Activated T-helper 9 cell treated with anti-CD3 and anti-CD28 coated beads, Interleukin-2, amount 50 U/mL, for 16 hours (primary cell): ENCODE measurements at places on chromosomes 1 and 21.

- no peak for DNase-seq
Measured at GRCh38 chr1:95386371-95386770, 152.4 kb downstream of the RWDD3 start.

GRCh38 chr1:15192916-15193550 lies 39.5 kb downstream of the TMEM51 start:
- DNase-seq: no peak

DNA sequence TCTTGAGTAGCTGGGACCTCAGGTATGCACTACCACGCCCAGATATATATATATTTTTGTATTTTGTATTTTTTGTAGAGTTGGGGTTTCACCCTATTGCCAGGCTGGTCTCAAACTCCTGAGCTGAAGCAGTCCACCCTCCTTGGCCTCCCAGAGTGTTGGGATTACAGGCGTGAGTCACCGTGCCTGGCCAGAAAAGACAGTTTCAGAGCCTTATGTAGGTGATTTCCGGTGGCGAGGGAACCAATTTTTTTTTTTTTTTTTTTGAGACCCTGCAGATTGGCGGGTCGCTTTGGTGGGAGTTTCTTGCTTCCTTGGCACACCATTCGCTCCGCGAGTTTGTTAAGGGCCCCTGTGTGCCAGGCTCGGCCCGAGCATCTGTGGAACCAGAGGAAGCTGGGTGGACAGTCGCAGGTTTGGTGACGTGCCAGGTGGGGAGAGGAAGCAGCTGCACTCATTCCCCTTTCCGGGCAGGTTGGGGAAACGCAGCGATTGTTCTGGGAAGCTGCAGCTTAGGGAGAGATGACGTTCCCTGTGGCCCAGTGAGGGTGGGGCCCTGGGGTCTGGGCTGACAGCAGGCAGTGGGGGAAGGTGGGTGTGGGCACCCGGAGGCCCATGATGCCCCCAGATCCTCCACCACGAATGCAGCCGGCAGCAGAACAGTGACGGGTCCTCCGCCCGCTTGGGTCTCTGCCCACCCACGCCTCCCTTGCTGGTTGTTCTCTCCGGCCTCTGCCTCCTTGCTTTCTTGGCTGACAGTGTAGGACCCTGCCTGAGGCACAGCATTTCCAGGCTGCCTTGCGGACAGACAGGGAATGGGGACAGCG lies 25.1 kb downstream of the SPSB1 start:
- no peak for DNase-seq

GRCh38 chr1:51642739-51643142 lies 25.8 kb downstream of the OSBPL9 start:
- DNase-seq: no peak

GRCh38 chr1:201371792-201372191 lies 5.7 kb downstream of the TNNT2 start:
- no peak for DNase-seq

DNA sequence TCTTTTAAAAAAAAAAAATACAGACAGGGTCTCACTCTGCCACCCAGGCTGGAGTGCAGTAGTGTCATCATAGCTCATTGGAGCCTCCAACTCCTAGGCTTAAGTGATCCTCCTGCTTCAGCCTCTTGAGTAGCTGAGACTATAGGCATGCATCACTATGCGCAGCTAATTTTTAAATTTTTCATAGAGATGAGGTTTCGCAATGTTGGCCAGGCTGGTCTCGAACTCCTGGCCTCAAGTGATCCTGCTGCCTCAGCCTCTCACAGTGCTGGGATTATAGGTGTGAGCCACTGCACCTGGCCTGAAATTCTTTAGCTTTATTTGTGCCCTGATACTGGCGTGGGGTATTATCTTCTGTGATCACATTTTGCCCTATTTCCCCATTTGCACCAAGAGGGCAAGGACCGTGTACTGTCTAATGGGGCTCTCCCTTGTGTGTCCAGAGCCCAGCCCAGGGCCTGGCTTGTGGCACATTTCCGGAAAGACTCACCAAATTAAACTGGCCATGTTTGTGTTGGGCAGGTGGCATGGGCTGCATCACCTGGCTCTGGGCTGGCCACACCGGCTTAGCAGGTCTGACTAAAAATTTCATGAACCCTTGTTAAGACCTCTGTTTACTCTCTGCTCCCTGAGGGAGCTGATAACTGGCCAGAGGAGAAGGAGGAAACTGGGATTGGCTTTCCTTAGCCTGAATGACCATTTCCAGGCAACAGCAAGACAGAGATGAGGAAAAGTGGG lies 32.2 kb downstream of the TRIM62 start:
- no peak for DNase-seq

GRCh38 chr1:209526137-209526536 lies 57.4 kb upstream of the CAMK1G start:
- DNase-seq: no peak

GRCh38 chr1:2948001-2948750 lies 73.1 kb upstream of the ACTRT2 start:
- no peak for DNase-seq

DNA sequence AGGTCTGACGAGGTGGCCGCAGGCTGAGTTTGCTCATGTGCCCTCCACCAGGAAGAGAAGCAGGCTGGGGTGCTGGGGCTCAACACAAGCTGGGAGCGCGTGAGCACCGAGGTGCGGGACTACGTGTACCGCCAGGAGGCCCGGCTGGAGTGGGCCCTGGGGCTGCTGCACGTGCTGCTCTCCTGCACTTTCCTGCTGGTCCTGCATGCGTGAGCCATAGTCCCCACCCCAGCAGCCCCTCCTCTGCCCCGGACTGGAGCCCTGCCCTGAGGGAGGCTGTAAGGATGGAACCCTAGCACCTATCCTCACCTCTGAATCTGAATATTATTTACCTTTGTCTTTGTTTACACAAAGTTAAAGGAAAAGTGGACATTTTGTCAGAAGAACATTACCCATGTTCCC lies 7.8 kb upstream of the ADAM15 start:
- DNase-seq: no peak

GRCh38 chr1:66450847-66451246 lies 83.1 kb upstream of the SGIP1 start:
- DNase-seq: no peak

- DNase-seq: no peak
Measured at GRCh38 chr1:200771625-200772555, 33.2 kb downstream of the CAMSAP2 start.

GRCh38 chr1:211331011-211331709 lies 4.5 kb downstream of the TRAF5 start:
- no peak for DNase-seq

DNA sequence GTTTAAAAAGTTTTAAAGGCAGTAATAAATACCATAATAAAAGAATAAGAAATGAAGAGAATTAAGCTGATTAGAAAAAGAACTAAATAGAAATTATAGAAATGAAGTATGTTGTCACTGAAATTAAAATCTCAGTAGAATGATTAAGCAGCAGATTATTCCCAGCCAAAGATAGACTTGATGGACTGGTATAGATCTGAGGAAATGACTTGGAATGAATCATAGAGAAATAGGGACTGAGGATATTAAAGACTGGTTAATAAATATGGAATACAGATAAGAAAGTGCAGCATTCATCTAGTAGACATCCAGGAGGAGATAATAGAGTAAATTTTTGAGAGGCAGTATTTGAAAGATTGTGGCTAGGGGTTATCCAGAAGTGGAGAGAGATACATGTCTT lies 28.7 kb downstream of the MARK1 start:
- no peak for DNase-seq

GRCh38 chr1:36530791-36531190 lies 48.1 kb upstream of the CSF3R start:
- no peak for DNase-seq

DNA sequence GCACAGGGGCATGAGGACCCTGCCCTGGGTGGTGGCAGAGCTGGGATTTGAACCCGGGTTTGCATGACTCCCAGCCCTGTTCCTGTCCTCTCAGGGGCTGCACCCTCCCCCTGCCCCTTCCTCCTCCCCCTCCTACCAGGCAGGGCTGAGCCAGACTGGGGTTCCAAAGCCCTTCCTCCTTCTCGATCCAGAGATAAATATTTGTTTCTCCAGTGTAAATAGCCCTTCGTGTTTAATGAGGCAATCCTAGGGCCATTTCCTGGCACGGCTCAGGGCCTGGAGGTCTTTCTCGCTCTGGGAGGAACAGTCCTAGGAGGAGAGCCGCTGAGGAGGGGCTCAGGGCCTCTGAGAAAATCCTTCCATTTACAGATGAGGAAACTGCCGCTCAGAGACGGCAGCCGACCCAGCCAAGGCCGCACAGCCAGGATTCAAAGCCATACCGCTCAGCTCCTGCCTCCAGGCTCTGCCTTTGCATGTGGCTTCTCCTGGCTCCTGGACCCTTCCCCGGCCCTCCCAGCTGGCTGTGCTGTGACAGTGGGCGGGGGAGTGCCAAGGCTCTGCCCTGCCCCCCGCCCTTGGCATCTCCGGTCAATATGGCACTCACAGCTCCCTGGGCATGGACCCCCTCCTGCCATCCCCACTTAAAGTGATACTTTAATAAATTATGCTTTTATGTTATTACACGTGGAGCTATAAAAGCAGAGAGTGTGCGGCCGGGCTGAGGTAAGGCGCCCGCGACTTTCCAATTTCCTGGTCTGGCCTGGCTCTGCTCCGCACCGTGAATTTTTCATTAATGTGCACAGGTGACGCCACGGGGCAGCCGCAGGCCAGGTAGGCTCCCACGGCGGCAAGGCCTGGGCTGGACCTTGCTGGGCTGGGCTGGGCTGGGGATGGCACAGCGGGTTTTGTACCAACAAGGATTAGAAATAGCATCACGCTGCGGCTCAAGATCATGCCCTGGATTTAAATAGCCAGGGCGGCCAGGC lies 114.7 kb upstream of the WNT4 start:
- no peak for DNase-seq

GRCh38 chr1:5768014-5768413 lies 224.2 kb downstream of the NPHP4 start:
- DNase-seq: no peak

DNA sequence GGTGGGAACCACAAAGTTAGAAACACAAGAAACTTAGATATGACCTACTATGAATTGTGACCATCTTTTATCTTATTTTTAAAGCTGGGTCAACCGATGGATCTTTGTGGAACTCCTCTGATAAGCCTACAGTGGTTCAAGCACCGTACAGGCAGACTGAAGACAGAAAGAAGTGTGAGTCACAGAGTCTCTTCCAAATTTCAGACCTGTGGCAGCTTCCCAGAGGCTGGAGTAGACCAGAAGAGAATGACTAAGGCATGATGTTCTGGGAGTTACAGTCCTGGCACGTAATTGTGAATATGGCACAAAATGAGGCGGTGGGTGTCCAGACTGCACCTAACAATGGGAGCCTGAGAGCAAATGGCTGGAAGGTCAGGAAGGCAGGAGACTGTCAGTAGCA lies 70.0 kb downstream of the LMO4 start:
- DNase-seq: no peak

DNA sequence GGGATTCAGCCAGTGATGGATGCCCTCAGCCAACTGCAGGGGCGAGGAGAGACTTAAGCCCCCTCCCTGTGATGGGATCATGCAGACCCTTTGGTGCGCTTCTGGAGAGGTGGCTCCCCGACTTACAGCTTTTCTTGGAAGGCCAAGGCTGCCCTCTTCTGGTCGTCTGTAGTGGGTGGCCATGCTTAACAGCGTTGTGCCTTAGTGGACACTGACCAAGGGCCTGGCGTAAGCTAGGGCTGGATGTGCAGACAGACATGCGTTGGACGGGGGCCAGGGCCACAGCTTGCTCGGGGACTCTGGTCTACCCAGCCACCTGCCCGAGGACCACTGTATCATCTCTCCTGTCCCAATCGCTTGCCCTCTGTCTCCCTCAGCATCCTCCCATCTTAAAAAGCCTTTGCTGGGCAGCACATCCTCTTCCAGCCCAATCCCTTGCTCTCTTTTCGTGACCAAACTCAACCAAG lies 5.5 kb downstream of the AZIN2 start:
- DNase-seq: no peak

DNA sequence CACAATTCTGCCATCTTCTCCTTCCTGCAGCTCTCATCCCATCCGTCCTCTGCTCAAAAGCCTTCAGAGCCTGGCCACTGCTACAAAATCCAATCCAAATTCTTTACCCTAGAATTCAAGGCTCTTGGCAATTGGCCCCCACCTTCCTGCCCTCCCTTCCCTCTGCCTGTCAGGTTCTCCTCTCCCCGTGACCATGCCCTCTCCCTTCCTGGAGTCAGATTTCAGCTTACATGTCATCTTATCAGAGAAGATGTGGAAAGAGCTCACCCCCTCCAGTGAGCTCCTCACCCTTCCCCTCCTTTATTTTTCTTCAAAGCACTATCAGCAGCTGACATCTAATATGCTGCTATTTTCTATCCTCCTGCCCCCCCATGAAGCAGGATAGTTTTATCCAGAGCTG lies 86.9 kb downstream of the GRIK3 start:
- DNase-seq: no peak

GRCh38 chr1:237961754-237962153 lies 71.0 kb upstream of the ZP4 start:
- no peak for DNase-seq

GRCh38 chr1:30801771-30802198 lies 44.2 kb upstream of the LAPTM5 start:
- DNase-seq: peak; percentile 68

GRCh38 chr1:70628973-70629372 lies 217.9 kb downstream of the CTH start:
- no peak for DNase-seq

DNA sequence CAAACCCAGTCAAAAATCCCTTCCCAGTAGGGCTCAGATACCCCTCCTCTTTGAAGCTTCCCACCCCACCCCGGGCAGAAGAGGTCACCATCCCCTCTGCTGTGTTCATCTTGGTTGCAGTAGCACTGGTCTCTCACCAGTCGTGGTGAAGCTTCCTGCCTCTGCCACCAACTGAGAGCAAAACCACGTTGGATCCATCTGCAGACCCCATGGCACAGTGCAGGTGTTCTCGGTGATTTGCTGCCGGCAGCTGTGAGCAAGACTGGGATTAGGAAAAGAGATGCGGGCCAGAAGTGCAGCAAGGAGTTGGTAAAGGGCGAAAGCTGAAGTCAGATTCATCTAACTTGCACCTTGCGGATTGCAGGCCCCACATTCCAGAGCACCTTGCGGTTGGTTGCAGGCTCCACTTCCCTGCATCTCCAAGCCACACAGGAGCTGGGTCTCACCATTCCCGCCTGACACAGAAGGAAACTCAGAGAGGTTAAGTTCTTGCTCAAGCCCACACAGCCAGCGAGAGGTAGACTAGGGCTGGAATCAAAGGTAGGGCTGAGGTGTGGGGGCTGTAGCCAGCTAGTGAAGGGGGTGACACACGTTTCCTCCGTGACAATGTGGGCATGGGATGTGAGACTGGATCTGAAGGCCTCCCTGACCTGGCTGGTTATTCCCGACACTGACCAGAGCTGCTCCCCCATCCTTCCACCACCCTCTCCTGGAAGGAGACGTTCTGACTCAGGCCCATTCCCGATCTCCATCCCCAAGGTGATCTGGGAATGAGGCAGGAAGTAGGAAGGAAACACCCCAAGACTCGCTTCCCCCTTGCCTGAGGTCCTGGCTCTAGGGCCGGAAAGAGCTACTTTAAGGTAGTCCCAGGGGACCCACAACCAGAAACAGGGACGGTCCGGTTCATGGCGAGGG lies 3.3 kb upstream of the FAM110D start:
- no peak for DNase-seq

GRCh38 chr21:42145569-42146272 lies 73.2 kb upstream of the ABCG1 start:
- DNase-seq: peak; percentile 38
